Hepatocyte (in vitro differentiated cells): ENCODE measurements at places on chromosomes 11 and 22. TPM values are rescaled to one million over a fixed set of nuclear protein-coding genes. Genes with fewer than 3 reads are reported as not detected.

- no peak for DNase-seq
- H3K4me1 ChIP-seq = no peaks in the 10 kb centered on the region
- H3K27ac ChIP-seq = no peak overlapping the region
- H3K27me3 ChIP-seq = no peaks in the 10 kb centered on the region
- no peak overlapping the region for H3K4me3 ChIP-seq
Measured at GRCh38 chr11:43975629-43976028, 33.2 kb downstream of the C11orf96 start.

GRCh38 chr11:77127920-77128691 lies at the start of gene MYO7A:
Gene MYO7A, plus strand, starts transcription at chr11:77128246. Its CDS starts 2,389 bp downstream, at chr11:77130635.
- H3K4me1 ChIP-seq = peaks cover 13% of the 10 kb centered on the region
- peak within 1 kb of the TSS; percentile 73 for H3K27ac ChIP-seq
- no peaks in the 10 kb centered on the region for H3K27me3 ChIP-seq
- H3K4me3 ChIP-seq = peak within 1 kb of the TSS; percentile 50

- no peak overlapping the region for H3K27ac ChIP-seq
- H3K27me3 ChIP-seq = no peaks in the 10 kb centered on the region
- H3K4me1 ChIP-seq = no peaks in the 10 kb centered on the region
- no peaks in the 10 kb centered on the region for H3K36me3 ChIP-seq
- no peak for DNase-seq
Measured at GRCh38 chr11:20563866-20564265, 35.5 kb upstream of the SLC6A5 start.

DNA sequence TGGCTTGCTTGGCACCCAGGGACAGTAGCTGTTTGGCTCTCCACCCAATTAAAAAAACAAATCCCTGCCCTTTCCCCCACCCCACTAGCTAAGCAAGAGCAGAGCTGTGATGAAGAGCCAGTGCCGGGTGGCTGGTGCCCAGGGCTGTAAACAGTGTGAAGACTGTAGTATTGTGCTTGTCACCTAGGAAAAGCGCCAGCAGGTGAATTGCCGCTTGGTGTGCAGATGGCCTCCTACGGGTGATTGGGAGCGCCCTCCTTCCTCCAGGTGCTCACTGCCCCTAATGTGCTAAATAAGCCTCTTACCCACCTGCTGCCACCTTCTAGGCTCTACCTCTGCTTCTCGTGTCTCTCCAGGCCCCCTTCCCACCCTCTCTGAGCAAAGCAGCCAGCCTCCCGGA lies 18.4 kb upstream of the RAPSN start:
- no peaks in the 10 kb centered on the region for H3K36me3 ChIP-seq
- DNase-seq = no peak
- no peak overlapping the region for H3K27ac ChIP-seq
- no peaks in the 10 kb centered on the region for H3K27me3 ChIP-seq

- no peaks in the 10 kb centered on the region for H3K36me3 ChIP-seq
- no peaks in the 10 kb centered on the region for H3K27me3 ChIP-seq
- no peak for DNase-seq
Measured at GRCh38 chr11:109088086-109088485, 333.9 kb upstream of the C11orf87 start.

DNA sequence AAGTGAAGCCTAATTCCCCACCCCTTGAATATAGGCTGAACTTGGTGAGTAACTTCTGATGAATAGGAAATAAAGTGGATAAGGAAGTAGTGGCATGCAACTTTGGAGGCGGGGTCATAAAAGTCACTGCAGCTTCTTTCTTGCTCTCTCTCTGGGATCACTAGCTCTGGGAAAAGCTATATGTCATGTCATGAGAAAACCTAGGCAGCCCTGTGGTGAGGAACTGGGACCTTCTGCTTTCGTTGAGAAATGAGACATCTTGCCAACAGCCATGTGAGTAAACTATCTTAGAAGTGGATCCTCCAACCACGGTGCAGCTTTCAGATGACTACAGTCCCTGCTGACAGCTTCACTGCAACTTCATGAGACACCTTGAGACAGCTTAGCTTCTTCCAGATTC lies 15.7 kb downstream of the ZNF214 start:
- H3K27me3 ChIP-seq = no peaks in the 10 kb centered on the region
- H3K27ac ChIP-seq = no peak overlapping the region
- H3K36me3 ChIP-seq = no peaks in the 10 kb centered on the region
- no peaks in the 10 kb centered on the region for H3K4me1 ChIP-seq
- DNase-seq = no peak

GRCh38 chr22:36197065-36197440 lies 4.6 kb downstream of the APOL4 start:
- H3K4me1 ChIP-seq = peaks cover 30% of the 10 kb centered on the region
- H3K36me3 ChIP-seq = no peaks in the 10 kb centered on the region
- peak overlapping the region; percentile 80 for H3K27ac ChIP-seq

DNA sequence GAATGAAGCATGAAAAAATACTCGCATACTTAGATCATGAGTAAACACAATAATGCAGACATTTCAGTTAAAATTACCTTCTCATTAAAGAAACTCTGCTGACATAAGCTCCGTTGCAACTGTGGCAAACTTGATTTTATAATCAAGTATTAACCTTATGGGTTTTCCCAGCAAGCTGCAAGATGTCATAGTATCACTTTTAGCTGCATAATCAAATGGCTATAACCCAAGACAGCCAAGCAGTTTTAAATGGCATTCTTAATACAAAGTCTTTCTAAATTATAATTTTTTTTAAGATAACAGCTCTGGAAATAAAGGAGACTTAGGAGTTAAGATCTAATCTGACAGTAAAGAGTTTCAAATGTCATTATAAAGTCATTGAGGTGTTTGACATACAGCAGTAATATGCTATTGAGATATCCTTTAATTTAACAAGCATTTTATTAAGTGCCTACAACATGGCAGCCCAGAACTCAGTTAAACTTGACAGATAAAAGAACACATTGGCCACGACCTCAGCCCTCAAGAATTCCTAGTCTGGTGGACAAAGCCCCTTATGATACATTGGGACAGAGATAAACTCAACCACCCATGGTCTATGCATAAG lies 163.1 kb upstream of the FAT3 start:
- H3K36me3 ChIP-seq = no peaks in the 10 kb centered on the region
- H3K4me3 ChIP-seq = no peak overlapping the region
- peaks cover 1% of the 10 kb centered on the region for H3K4me1 ChIP-seq

GRCh38 chr11:35250621-35251020 lies 111.7 kb downstream of the CD44 start:
- H3K27me3 ChIP-seq = no peaks in the 10 kb centered on the region
- no peak overlapping the region for H3K4me3 ChIP-seq
- no peak for DNase-seq
- H3K27ac ChIP-seq = no peak overlapping the region

DNA sequence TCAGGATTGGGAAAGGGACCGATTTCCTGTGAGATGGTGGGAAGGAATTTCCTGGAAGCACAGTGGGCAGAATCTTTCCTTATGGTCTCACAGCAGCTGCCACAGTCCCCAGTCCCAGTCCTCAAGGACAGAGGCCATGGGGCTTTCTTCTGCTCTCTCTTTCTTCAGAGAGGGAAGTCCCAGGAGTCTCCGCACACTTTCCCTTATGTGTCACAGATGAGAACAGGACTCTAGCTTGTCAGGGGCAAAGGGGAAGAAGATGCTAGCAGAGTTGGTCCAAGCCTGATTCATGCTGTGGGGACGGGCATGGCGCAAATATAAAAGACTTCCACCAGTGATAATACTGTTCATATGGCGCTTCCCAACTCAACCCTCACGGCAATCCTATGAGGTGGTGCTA lies 7.5 kb upstream of the PPFIA1 start:
- no peaks in the 10 kb centered on the region for H3K4me1 ChIP-seq
- H3K27me3 ChIP-seq = peaks cover 7% of the 10 kb centered on the region
- H3K36me3 ChIP-seq = no peaks in the 10 kb centered on the region
- no peak overlapping the region for H3K4me3 ChIP-seq
- H3K27ac ChIP-seq = no peak overlapping the region
- no peak for DNase-seq

DNA sequence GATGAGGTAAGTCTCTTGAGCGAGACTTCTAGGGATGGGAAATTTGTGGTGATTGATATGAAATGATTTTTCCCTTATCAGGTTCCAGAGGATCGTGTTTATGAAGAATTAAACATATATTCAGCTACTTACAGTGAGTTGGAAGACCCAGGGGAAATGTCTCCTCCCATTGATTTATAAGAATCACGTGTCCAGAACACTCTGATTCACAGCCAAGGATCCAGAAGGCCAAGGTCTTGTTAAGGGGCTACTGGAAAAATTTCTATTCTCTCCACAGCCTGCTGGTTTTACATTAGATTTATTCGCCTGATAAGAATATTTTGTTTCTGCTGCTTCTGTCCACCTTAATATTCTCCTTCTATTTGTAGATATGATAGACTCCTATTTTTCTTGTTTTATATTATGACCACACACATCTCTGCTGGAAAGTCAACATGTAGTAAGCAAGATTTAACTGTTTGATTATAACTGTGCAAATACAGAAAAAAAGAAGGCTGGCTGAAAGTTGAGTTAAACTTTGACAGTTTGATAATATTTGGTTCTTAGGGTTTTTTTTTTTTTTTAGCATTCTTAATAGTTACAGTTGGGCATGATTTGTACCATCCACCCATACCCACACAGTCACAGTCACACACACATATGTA lies 7.1 kb downstream of the MS4A2 start:
- H3K27me3 ChIP-seq = no peaks in the 10 kb centered on the region
- no peaks in the 10 kb centered on the region for H3K4me1 ChIP-seq
- H3K27ac ChIP-seq = no peak overlapping the region
- no peaks in the 10 kb centered on the region for H3K36me3 ChIP-seq
- DNase-seq = no peak

GRCh38 chr11:114925591-114925990 lies 247.3 kb downstream of the NXPE2 start:
- no peak overlapping the region for H3K4me3 ChIP-seq
- H3K36me3 ChIP-seq = no peaks in the 10 kb centered on the region
- no peak overlapping the region for H3K27ac ChIP-seq

DNA sequence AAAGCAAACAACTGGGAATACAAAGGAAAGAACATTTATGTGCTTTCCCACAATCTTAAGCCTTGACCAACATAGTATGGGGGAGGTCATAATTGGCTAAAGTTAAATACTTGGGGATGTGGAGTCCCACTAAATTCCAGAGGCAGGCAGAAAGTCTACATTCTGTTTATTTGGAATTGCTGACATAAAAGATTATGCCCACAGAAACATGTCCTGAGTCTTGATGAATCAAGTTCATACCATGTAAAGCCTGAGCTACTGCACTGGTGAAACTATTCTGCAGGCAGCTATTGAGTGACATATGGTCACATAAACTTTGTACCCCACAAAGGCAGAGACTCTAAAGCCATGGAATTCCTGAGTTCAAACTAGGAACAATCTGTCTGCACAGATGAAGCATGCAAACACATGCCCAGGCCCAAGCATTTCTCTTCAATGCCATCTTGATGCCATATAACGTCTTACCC lies 69.9 kb upstream of the CHRM4 start:
- H3K27ac ChIP-seq = no peak overlapping the region
- no peak for DNase-seq
- H3K27me3 ChIP-seq = no peaks in the 10 kb centered on the region
- H3K4me1 ChIP-seq = no peaks in the 10 kb centered on the region

GRCh38 chr11:68841718-68842426 lies at the start of gene CPT1A:
Gene CPT1A, minus strand, starts transcription at chr11:68841916. Its CDS starts 26,442 bp downstream, at chr11:68815474.
- peak within 1 kb of the TSS; percentile 93 for H3K27ac ChIP-seq
- peaks cover 32% of the 10 kb centered on the region for H3K27me3 ChIP-seq
- peak; percentile 90 for DNase-seq
- peaks cover 44% of the 10 kb centered on the region for H3K4me1 ChIP-seq

- H3K27ac ChIP-seq = no peak overlapping the region
- no peak overlapping the region for H3K4me3 ChIP-seq
- H3K27me3 ChIP-seq = no peaks in the 10 kb centered on the region
Measured at GRCh38 chr11:92667486-92668152, 301.8 kb upstream of the MTNR1B start.

GRCh38 chr11:27882066-27882697 lies 181.9 kb upstream of the BDNF start:
- H3K27me3 ChIP-seq = no peaks in the 10 kb centered on the region
- no peaks in the 10 kb centered on the region for H3K36me3 ChIP-seq
- no peak overlapping the region for H3K4me3 ChIP-seq
- H3K27ac ChIP-seq = no peak overlapping the region

DNA sequence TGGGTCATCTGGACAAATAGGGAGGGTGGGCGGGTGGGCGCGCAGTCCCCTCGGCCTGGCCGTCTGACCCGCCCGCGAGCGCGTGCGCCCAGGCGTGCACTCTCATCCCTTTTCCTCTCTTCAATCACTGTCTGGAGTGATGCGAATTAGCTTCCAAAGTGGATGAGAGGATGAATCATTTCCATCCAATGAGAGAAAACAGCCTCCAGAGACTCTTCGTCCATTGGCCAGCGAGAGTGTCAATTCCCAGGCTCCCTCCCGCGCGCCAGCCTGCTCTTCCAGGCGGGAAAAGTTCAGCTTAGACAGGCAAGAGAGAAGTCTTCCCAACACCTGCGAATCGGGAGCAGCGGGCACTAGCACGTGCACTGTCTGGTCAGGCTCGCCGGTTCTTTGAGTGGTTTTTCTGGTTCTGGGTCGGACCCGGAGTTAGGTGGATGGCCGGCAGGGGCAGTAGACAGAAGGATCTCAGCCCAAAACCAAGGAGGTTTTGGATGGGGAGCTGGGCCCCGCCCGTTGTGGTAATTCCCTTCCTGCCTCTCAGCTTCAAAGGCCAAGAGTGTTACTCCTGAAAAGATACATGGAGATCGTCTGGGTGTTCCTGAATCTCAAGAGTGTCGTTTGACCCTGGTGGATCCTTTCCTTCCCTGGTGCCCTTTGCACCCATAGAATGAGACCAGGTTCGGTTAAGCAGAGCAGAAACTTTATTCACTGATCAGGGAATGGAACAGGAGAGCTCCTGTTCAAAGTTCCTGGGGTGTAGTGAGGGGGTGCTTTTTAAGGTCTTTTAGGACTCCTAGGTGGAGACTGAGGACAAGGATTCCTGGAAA lies 33.4 kb upstream of the GLYATL1 start:
- no peaks in the 10 kb centered on the region for H3K27me3 ChIP-seq
- peak overlapping the region; percentile 70 for H3K27ac ChIP-seq
- H3K4me1 ChIP-seq = peaks cover 5% of the 10 kb centered on the region
- no peaks in the 10 kb centered on the region for H3K36me3 ChIP-seq
- peak; percentile 84 for DNase-seq

DNA sequence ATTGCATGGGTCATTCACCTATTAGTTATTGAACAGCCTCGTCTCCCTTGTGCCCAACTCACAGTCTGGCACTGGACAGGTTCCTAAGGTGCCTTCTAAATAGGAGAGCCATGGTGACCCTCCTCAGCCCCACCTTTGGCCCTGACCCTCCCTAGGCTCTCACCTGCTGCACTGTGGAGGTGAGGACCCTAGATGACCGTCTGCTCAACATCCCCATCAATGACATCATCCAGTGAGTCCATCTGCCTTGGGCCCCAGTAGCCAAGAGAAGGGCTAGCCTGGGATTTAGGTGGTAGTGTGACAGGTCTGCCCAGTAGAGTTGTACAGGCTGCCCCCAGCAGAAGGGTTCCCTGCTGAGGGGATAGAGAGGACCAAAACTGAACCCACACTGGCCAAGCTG lies 13.6 kb downstream of the UCP2 start:
- no peak for DNase-seq
- no peak overlapping the region for H3K27ac ChIP-seq
- H3K4me3 ChIP-seq = no peak overlapping the region
- H3K4me1 ChIP-seq = no peaks in the 10 kb centered on the region
- no peaks in the 10 kb centered on the region for H3K36me3 ChIP-seq

Gene ALG9
- polyA plus RNA-seq = 22.6 and 38.7 TPM in 2 replicates

Gene OR52N4
- polyA plus RNA-seq = not detected in 2 replicates

Gene PLAAT4
- 7.9 and 16.0 TPM in 2 replicates for polyA plus RNA-seq

Gene GLB1L2
- polyA plus RNA-seq = 3.3 and 7.1 TPM in 2 replicates

Gene FXYD2
- polyA plus RNA-seq = 93.8 and 97.7 TPM in 2 replicates

Gene VEGFB
- 116 and 117 TPM in 2 replicates for polyA plus RNA-seq

Gene TMEM126B
- polyA plus RNA-seq = 57.9 and 58.9 TPM in 2 replicates

Gene LUZP2
- polyA plus RNA-seq = 2.2 and 2.7 TPM in 2 replicates

Gene MED17
- 18.3 and 32.5 TPM in 2 replicates for polyA plus RNA-seq

Gene ELFN2
- 0.19 and 0.40 TPM in 2 replicates for polyA plus RNA-seq

Gene OR51D1
- not detected in 2 replicates for polyA plus RNA-seq
